Activated naive CD4-positive, alpha-beta T cell treated with anti-CD3 and anti-CD28 coated beads, Interleukin-2, amount 50 U/mL, for 72 hours (primary cell): ENCODE measurements at places on chromosomes 2 and 18. TPM values are rescaled to one million over a fixed set of nuclear protein-coding genes. Genes with fewer than 3 reads are reported as not detected.

The NDC80 gene
- total RNA-seq = 117 TPM

The GAL3ST2 gene
- 1.1 TPM for total RNA-seq

DNA sequence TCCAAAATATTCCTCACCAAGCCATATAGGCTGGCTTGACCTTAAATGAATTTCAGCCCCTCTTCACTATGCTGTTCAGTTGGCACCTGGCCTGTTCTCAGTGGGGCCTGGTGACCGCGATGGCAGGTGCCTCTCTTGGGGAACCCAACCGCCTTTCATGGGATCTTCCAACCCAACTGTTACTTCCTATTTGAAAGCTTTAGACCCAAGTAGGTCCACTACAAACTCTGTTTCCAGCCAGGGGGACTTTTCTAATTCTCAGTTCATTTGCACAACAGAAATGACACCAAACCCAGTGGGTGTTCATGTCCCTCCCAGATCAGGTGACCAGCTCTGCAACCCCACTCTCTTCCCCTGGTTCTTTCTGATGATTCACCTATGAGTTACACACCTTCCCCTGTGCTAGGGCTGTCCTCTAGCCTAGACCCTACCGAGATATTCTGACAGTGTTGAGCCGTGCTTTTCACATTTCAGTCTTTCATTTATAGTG, 35.6 kb upstream of the NDUFV2 start:
- no peak for DNase-seq

DNA sequence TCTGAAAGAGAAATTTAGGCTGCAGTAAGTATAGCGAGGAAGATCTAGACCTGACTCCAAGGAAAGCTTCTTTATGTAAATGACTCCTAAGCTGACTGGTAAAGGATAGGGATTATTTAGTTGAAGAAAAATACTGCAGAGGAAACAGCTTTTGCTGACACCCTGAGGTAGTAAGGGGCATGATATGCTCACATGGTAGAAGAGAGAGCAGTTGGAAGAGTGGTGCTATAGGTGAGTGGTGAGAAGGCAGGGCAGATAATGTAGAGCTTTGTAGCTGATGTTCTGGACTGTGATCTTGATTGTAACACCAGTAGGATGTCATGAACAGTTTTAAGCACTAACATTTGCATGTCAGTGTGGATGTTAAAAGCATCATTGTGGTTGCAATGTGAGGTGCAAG, 639.1 kb upstream of the SLC39A10 start:
- DNase-seq = no peak

GRCh38 chr2:160247296-160248035, 47.4 kb upstream of the ITGB6 start:
- no peak for DNase-seq

GRCh38 chr2:119068154-119068725, 90.3 kb downstream of the C1QL2 start:
- DNase-seq = no peak

GRCh38 chr2:181104512-181105115, 124.2 kb downstream of the UBE2E3 start:
- DNase-seq = no peak

DNA sequence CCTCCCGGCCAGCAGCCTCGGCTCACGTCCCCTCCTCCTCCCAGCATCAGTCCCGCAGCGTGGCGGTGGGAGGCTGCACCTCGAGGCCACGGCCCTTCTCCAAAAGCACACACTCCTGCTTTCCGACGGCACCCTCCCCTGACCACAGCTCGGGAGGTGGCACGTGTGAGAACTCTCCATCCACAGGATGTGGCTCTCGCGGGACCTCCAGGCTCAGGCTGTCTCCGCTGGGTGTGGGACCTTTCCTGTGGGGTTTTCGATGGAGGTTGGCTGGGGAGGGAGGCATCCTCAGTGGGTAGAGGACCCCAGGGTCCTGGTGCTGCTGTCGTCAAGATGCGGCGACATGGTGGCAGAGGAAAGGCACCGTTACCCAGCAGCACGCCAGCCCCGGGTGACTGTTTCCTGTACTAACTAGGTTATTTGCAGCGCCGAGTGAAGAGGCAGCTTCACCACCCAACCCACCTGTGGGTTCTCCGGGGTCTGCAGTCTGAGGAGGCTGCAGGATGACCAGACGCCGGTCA, 42.8 kb upstream of the KCNG2 start:
- DNase-seq = peak; percentile 28

- no peak for DNase-seq
Observed at GRCh38 chr2:10303694-10304378, 1.1 kb downstream of the HPCAL1 start.

The RAB3GAP1 gene
- 18.8 TPM for total RNA-seq

DNA sequence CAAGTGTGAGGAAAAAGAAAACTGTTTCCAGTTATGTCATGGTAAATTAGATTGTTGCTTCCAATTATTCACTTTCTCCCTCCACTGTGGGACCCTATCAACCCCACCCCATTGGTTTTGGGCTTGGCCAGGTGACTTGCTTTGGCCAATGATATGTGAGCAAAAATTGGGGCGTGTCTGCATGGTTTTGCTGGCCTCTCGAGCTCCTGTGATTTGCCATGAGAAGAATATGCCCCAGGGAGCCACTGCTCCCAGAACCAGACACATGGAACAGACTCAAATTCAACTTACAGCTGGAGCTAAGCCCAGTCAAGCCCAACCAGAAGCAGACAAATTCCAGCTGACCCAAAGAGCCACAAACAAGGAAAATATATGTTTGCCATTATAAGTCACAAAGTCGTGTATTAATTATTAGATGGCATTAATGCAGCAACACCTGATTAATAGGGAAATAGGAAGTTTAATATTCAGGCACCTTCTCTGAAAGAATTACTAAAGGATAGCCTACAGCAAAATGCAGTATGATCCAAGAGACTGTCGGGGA, 248.9 kb downstream of the ANAPC1 start:
- DNase-seq = no peak

DNA sequence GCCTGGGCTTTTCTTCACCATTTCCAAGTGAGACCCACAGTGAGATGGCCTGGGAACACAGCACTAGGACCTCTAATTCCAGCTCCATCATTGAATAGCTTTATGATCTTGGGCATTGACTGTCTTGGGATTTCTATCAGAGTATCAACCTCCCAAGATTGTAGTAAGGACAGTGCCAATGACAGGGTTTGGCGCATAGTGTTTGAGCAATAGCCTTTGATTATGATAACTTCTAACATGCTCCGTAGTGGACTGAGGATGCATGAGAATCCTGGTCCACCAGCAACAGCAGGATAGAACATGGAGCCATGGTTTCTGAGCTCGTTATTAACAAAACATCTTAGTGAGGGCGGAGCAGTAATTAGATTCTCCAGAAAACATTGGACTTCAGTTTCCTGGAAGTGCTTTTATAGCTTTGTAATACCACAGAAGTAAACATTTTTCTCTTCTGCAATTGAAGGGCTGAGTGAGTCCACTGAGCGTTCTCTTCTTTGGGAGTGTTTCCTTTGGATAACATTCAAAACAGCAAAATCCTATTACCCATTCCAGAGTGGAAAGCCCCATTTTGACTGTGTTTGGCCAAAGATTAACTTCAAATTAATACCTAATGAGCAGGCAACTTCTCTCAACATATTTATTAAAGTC, 63.7 kb downstream of the IL1R2 start:
- DNase-seq = no peak

GRCh38 chr2:215439404-215439803, 3.5 kb upstream of the FN1 start:
- no peak for DNase-seq

DNA sequence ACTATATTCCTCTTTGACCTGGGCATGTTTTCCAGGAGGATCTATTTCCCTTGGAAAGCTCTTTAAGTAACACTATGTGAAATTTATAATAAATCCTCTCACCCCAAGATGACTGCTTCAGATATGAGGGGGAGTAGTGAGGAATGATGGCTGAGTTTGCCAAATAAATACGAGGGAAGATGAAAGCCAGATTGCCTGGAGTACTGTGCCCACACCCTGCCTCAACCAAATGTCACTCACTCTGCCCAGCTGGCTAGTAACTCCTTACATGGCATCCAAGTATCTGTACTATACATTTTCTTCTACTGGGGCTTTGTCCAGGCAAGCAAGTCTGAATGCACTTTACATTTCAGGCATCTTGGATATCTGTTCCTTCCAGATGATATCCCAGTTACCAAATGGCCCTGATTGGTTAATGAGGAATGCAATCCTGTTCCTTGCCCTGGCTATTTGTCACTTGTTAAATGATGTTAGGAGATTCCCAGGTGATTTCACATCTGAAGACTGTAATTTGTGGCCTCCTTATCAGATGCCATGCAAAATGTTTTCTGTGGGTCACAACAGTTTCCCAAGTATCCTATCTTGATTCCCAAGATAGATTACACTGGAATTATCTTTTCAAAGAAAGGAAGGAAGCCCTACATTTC, 191.8 kb downstream of the IKZF2 start:
- DNase-seq = no peak

The TANC1 gene
- total RNA-seq = 1.8 TPM

The UGT1A4 gene
- total RNA-seq = not detected

- DNase-seq = no peak
Observed at GRCh38 chr2:128619471-128620325, 301.0 kb upstream of the HS6ST1 start.

- DNase-seq = no peak
Observed at GRCh38 chr18:49321797-49322461, 138.5 kb downstream of the DYM start.

DNA sequence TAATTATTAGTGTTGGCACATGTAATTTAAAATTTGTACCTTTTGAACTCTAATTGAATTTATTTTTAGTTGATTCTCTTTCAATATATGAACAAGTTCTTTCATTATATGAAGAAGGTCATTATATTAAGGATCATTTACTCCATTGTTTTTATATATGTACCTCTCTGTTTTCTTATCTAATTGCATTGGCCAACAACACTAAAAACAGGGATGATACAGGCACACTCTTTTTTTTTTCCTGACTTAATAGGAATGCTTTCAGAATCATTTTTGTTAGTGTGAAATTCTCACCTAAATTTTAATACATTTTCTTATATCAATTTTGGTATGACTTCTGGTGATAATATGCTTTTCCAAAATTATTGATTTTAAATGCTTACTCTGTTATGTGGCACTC, 75.0 kb upstream of the SCN1A start:
- no peak for DNase-seq

- DNase-seq = no peak
Observed at GRCh38 chr18:58819051-58819450, 45.6 kb upstream of the ZNF532 start.

The SOWAHC gene
- total RNA-seq = 0.34 TPM

The INO80B gene
- total RNA-seq = 50.3 TPM

GRCh38 chr2:39737661-39738060, 41.4 kb downstream of the THUMPD2 start:
- DNase-seq = no peak

- no peak for DNase-seq
Observed at GRCh38 chr2:95387358-95387757, 15.2 kb upstream of the FAHD2A start.

GRCh38 chr2:212327171-212327809, 211.3 kb downstream of the ERBB4 start:
- DNase-seq = no peak

The CPO gene
- not detected for total RNA-seq

GRCh38 chr2:121087117-121087516, 197.9 kb downstream of the TFCP2L1 start:
- DNase-seq = no peak

DNA sequence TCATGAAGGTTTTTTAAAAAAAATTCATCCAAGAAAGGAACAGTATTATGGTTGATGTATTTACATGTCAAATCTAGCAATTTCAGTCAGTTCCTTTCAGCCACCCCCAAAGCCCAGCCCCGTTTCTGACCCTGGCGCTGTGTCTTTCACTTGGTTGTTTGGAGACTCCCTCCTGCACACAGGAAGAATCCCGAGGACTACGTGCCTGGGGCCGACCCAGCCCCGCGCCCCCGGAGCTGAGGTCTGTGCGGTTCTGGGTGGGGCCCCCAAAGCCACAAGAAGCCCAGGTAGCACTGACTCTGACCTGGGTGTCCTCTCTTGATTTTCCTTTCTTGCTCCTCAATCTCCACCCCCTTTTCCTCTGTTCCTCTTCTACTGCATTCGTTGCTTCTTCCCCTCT, 49.1 kb downstream of the TRAPPC12 start:
- DNase-seq = no peak

- no peak for DNase-seq
Observed at GRCh38 chr18:40832362-40832761, 1122.7 kb upstream of the PIK3C3 start.

The ZFP36L2 gene
- 27.3 TPM for total RNA-seq

- DNase-seq = no peak
Observed at GRCh38 chr2:74239346-74239745, 40.9 kb downstream of the MTHFD2 start.

DNA sequence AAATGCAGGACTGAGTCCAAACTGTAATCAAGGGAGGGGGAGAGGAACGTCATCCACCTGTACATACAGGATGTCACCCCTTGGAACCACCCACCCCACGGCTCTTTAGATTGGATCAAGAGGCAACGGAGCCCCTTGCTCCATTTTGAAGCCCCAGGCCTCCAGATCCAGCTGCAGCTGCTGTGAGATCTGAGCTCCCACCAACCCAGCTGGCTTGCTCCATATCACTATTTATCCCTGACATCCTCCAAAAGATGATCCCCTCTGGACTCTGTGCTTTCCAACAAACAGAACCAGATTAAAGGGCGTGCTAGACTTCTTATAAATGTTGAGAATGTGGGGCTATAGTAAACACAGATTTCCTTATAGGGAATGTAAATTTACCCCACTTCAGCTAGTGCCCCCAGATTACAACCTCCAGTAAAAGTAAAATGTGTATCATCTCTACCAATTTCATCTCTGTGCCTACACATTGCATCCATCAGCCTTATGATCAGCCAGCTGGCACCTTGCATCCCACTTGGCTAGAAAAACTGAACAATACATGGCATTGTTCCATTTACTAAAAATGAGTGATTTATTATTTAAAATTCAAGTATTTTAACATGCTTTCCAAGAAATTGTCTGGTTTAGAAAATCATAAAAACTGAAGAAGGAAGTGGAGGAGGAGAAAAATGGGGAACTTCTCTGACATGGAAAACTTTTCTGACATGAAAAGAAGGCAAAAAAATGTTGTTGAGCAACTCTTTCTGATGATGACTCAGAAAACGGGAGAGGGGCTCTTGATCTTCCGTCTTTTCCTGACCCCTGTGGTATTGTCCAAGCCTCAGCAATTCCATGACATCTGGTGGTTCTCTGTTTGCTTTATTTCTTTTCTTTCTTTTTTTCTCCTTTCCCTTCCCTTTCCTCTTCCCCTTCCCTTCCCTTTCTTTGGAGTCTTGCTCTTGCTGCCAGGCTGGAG, 262.6 kb upstream of the THUMPD2 start:
- DNase-seq = no peak

DNA sequence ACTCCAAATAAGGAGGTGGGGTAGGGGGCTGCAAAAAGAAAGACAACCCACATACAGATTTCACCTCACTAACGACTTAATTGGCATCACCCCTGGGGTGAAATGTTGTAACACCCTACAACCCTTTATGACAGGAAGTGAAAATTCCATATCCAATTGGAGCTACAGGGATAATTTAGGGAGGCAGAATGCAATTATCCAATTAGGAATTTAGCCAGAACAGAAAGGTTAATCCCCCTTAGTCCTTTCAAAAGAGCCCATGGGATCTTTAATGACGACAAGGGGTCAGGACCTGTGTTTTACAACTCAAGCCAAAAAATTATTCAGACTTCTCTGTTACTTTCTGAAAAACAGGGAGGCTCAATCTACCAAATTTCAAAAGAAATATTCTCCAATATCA, 1027.1 kb downstream of the TMEM182 start:
- no peak for DNase-seq

GRCh38 chr2:20494241-20494640, 47.4 kb downstream of the RHOB start:
- no peak for DNase-seq

- no peak for DNase-seq
Observed at GRCh38 chr2:64640153-64641044, 13.3 kb downstream of the SERTAD2 start.
